ENCODE measurements at places on chromosomes 7 and 10.

- DNase-seq: peak; percentile 26
Measured at GRCh38 chr7:129298268-129298893, 73.6 kb downstream of the AHCYL2 start.

DNA sequence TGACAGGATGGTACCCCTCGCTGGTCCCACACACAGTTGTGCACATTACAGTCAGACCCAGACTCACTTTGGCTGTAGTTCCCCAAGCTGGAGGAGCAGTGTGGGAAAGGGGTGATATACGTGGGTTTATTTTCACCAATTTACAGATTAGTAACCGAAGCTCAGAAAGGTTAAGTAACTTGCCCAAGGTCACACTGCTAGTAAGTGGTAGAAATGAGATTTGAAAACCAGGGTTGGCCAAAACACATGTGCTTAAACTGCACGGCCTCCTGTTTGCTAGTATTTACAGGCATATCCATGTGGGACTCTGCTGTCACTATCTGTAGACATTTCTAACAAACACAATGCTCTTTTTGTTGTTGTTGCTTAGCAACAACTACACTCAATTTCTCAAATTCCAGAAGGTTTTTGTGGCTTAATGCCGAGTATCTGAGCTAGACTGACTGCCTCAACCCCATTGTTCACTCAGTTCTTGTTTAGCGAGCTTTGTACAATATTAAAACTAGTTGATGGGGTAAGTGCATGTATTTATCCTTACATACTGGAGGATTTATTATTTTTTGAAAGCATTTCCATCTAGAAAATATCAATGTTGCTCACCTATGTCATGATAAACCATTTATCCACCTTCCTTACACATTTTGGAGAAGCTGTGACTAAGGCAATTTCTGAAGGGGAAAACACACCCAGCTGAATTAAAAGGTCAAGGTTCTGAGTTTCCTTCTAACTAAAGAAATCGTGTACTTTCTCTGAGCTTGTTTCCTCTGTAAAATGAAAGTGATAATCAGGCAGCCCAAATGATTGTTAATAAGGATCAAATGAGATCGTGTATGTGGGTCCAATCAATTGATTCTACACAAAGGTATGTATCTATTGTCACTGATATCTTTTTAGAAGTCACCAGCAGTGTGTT lies 5.3 kb upstream of the TMEM139 start:
- peak; percentile 87 for DNase-seq

- DNase-seq: no peak
Measured at GRCh38 chr7:947391-948210, 6.9 kb downstream of the ADAP1 start.

DNA sequence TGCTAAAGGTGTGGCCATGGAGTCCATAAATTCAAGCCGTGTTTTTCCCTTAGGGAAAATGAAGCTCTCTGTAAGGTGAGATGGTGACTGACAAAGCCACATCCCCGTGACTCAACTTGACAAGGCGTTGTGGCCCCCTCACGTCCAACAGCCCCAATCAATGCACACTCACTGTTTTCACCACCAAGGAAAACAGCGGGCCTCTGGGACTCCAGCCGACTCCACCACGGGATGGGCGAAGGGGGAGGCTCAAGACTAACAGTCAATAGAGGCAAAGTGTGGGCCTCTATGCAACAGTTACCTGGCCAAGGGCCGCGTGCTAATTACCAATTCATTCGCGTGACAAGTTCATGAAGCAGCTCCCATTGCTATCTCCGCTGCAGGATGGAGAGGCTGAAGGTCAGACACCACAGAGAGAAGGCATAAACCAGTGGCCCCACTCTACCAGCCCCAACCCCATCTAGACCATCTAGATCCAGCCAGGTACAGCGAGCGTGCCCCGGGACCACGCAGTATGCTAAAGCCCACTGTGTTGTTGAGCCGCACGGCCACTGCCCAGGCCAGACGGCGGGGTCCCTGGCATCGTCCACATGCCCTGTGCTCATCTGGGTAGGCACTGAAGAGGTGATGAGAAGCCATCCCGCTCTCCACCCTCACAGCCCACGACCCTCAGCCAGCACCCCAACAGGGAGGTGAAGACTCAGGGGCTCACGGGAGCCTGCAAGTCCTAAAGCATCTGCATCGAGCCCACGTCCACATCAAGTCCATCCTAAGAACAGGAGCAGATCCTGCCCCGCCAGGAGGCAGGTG lies 76.1 kb downstream of the PROSER2 start:
- no peak for DNase-seq

DNA sequence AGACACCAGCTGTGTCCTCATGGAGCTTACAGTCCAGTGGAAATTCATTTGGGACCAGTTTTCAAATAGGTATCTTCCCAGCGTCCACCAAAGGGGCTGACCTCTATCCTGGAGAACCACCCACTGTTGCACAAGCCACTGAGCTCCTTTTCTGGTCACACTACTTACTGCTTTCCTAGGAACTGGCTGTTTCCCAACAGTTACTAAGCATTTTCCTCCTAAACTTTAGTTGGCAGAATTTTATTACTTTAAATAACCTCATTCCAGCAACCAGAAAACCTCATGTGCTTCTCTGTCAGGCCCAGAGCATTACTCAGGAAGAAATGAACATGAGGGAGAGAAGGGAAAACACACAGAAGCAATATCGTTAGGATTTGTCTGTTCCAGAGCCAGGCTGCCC lies 183.1 kb downstream of the GPAM start:
- DNase-seq: peak; percentile 27

DNA sequence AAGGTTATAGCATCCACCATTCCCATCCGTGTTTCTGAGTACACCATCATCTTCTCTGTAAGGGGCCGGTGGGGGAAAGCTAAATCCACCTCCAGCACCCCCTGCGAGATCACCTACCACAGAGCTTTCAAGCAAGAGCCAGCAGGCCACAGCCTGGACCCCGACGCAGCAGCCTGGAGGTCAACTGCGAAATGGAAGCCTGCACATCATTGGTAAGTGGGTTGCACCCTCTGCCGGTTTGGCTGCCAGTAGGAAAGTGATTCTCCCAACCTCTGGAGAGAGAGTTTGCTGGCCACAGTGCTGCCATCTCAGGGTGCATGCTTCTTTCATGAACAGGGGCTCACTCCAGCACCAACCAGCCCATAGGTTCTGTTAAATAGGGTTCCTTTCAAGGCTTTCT lies 81.7 kb downstream of the WIPF3 start:
- no peak for DNase-seq

DNA sequence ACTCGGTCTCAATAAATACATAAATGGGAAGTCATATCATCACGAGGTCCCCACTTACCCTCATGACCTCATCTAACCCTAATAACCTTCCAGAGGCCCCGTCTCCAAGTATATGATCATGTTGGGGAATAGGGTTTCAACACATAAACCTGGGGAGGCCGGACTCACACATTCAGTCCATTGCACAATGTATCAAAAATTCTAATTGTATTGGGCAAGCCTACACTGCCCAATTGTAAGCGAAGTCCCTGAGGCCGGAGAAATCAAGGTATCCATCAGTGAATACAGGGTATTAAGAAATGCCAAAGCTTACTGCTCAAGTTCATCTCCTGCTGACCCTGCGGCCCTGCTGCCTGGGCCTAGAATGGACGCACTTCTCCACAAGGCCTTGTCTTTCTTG lies 69.6 kb downstream of the PARP12 start:
- DNase-seq: no peak

- DNase-seq: no peak
Measured at GRCh38 chr7:50562136-50562535, 3.1 kb downstream of the DDC start.

- no peak for DNase-seq
Measured at GRCh38 chr10:81386817-81387216, 488.2 kb upstream of the NRG3 start.

GRCh38 chr7:126185959-126186580 lies 1066.7 kb downstream of the GRM8 start:
- no peak for DNase-seq

GRCh38 chr10:13188593-13188992 lies 27.2 kb downstream of the MCM10 start:
- DNase-seq: no peak

DNA sequence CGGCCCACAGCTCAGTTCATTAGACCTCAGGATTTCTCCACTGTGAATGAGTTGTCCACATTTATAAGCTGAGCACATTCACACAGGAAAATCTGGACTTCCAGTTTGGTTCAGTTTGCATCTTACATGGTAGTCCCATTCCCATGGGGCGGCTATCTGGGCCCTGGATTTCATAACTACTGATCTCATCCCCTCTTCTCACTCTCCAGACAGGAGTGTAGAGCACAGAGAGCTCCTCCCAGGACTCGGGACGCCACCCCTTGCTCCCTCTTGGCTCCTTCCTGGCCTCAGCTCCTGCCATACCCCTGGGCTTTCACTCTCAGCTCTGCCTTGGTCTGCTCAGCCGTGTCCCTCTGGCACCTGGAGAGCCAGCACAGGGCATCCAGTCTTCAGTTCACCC lies 117.6 kb upstream of the TCERG1L start:
- DNase-seq: no peak

DNA sequence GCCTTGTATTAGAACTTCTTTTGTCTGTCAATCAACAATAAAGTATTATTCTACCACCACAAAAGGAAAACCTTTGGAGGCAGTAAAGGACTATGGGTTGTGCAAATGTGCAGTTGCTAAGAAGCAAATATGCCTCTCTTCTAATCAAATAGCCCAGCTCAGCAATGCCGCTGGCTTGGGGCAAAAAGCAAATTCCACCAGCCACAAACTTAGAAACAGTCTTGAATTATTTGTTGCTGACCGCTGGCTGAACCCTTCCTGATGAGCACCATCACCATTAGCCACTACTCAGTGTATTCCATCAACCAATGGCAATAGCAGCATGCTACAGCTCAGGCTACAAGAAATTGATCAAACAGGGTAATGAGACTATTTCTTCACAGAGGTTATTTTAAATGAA lies 51.0 kb downstream of the SKAP2 start:
- DNase-seq: peak; percentile 55

DNA sequence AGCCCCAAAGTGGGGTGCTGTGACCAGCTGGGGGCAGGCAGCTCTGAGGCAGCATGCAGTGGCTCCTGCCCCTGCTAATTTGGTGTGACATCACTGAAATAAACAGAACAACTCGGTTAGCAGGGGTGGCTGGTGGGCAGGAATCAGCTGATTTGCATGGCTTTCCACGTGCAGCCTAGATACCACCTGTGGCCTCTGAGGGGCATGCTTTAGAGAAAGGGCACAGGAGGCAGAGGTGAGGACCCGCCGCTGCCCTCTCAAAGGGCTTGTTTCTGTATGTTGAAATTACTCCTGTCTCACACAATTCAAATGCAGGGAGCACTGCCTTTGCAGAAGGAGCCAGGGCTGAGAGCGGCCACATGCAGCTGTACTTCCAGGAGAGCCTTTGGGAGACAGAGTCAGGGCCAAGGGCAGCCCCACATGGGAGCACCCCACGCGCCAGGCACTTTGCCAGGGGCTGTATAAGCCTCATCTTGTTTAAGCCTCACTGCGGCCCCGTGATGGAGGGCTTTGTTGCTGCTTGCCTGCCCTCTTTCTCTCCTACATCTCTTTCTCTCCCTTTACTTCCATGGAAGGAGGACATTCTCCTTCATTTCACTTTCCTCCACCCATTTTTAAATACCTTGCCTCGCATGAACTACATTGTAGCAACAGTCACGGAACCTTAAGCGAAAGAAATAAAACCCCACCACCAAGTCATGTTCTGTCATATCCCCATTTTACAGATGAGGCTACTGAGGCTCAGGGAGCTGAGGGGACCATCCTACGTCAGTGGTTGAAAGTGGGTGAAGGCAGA lies 137.7 kb downstream of the ZMIZ1 start:
- no peak for DNase-seq

DNA sequence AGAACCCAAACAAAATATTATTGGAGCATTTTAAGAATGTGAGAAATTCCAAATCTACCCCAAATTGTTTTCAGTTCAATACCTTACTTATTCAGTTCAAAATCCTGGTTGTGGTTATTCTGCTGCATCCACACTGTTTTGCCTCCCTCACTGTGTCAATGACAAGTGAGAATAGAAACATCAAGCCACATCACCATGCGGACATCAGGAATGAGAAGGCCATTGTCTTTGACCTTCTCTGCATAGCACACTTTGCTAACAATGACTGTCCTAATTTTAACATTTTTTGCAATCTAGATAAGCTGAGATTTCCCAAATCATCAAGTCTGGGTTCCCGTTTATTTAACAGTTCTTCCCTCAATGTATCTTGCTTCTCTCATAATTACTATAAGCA lies 93.7 kb downstream of the ELAPOR2 start:
- no peak for DNase-seq

GRCh38 chr7:38723327-38723726 lies 92.2 kb upstream of the AMPH start:
- no peak for DNase-seq

- DNase-seq: peak; percentile 79
Measured at GRCh38 chr7:116426428-116427156, 72.9 kb upstream of the CAV2 start.

- peak; percentile 11 for DNase-seq
Measured at GRCh38 chr7:87152897-87153641, 816 bp downstream of the DMTF1 start.

- no peak for DNase-seq
Measured at GRCh38 chr7:30301751-30302150, 17.4 kb downstream of the ZNRF2 start.

DNA sequence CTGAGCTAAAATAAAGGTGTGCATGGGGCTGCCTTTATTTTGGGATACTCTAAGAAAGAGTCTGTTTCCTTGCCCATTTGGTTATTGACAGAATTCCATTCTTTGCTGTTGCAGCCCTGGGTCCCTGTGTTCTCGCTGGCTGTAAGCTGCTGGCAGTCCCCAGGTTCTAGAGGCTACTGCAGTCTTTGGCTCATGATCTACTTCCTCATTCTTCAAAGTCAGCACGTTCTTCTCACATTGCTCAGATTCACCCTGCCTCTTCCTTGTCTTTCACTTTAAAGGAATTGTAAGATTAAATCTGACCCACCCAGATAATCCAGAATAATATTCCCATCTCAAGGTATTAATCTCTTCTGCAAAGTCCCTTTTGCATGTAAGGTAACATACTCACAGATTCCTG lies 620.3 kb downstream of the CCSER2 start:
- no peak for DNase-seq

- no peak for DNase-seq
Measured at GRCh38 chr10:17240096-17240495, 12.1 kb downstream of the VIM start.

GRCh38 chr7:158957510-158957906 lies 101.2 kb downstream of the DYNC2I1 start:
- DNase-seq: no peak

GRCh38 chr7:74475987-74476350 lies 22.3 kb downstream of the GTF2IRD1 start:
- no peak for DNase-seq

- no peak for DNase-seq
Measured at GRCh38 chr7:111561654-111561903, 713 bp downstream of the IMMP2L start.

- DNase-seq: no peak
Measured at GRCh38 chr10:44882166-44882720, 28.9 kb upstream of the TMEM72 start.

- no peak for DNase-seq
Measured at GRCh38 chr10:125520968-125521367, 162.0 kb downstream of the TEX36 start.

All from AG10803 (cell line).